Right ventricle myocardium superior (tissue), 1 donor: ENCODE measurements at places on chromosomes 12 and 14.

- no peak for DNase-seq
Observed at GRCh38 chr12:28032811-28033537, 60.4 kb upstream of the PTHLH start.

- DNase-seq, result no peak
Observed at GRCh38 chr14:92392711-92393110, 69.7 kb downstream of the SLC24A4 start.

GRCh38 chr12:3832738-3833137, 40.5 kb downstream of the PARP11 start:
- DNase-seq, result no peak

- DNase-seq, result no peak
Observed at GRCh38 chr14:92190768-92191167, 69.0 kb downstream of the CPSF2 start.

DNA sequence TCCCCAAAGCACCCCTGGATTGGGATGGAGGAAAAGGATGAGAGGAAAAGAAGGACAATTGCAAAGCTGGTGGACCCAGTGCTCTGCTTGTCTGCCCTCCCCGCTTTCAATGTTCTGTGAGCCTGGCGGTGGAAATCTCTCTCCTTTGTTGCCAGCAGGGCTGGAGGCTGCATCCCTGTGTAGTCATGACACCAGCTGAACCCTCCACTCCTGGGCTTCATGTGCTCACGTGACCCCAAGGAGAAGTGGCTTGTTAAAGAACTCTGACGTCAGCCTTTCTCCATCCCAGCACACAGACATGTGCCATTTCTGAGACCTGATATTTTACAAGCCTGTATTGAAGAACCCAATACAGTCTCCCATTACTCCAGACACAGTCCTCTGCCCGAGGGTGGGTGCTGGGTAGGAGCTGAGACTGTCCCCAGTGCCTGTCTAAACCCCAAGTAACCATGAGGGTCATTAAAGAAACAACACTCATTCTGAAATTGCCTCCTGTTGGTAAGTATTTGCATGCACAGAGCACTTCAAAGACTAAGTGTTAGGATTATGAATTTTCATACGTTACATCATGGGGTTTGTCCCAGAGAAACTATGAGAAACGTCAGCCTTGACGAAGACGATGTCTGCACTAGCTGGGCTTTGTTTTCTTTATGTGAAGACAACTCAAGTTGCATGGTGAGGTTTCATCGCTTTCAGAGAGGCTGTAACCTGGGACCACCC, 21.7 kb downstream of the GALNT16 start:
- DNase-seq, result peak; percentile 60

DNA sequence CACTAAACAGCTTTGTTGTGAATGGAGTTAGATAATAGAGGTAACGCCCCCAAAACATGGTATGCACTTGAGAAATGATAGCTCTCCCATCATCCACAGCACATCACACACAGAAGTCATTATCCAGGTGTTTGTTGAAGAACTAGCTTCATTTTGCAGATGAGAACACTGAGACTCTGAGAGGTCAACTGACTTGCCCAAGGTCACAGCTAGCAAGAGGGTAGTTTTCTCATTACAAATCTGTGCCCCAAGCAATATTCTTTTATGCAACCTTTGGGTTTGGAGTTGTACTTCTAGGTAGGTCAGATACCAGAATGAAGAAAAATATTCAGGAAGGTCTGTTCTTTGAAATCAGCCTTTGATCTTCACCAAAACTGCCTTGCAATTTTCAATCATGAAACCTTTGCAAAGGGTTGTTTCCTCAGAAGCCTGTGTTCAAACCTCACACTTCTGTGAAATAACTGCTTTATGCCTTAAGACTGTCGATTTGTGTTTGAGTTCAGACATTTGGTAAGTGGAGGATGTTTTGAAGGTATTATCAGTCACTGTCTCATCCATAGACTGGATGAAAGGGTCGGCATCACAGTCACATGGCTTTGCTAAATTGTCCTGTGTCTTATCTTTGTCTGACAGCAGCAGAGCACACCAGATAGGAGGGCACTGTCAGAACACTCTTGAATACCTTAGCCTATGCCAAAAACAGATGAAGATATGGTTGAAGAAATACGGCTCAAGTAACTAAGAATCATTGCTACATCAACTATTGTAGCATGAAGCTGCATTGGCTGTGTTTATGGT, 233.2 kb upstream of the BTG1 start:
- no peak for DNase-seq

DNA sequence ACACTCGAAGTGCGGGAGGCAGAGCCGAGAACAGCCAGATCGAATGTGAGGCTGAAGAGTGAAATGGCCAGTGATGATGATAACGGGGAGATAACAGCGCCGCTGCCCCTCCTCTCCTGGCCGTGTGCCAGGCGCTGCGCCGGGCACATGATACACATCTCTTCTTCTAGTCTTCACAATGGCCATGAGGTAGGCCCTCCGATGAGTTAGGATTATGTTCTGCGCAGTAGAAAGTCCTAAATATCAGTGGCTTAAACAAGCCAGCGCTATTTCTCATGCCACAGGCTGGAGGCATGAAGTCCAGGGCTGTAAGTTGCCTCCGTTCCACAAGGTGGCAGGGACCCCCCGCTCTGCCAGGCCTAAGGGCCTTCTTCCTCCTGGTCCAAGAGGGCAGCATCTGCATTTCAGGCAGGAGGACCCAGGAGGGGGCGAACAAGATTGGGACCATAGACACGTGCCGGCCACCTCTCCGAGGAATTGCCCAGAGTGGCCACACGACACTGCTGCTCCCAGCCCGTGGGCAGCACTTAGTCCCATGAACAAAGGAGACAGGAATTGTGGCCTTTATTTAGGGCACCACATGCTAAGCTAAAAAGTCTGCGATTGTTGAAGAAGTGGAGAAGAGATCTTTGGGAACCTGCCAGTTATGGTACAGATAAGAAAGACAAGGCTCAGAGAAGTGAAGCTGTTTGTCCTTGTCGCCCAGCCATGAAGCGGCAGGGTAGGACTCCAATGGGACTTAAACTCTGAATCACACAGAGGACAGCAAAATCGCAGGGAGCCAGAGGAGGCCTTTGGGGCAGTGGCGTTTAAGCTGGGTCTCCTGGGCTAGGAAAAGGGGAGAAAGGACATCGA, 10.9 kb upstream of the HVCN1 start:
- no peak for DNase-seq

- peak; percentile 66 for DNase-seq
Observed at GRCh38 chr12:57741844-57742738, 2.7 kb upstream of the TSPAN31 start.

DNA sequence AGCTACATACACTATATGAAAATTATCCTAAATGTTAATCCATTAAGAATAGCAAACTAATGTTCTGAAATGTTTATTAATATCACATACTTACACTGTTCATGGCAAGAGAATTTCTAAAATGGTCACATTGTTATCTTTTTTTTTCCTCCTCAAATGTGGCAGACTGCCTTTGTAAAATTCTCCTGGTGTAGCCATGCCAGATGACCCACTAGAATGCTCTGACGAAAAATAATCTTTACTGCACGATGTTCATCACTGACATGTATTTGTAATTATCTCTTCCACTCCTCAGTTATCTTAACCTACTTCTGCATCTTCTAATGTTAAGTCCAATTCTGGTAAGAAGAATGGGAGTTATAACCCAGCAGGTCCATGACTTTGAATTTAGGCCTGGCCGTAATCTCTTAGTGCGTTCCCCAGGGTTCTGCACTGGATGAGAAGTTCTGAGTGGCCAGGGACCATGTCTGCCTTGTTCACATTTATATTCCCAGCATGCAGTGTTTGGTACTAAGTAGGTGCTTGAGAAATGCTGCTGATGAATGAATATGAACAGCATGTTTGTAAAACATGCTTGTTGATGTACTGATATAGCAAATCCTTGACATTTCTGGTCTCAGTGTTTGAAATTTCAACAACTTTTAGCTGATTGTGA, 46.7 kb downstream of the NOPCHAP1 start:
- no peak for DNase-seq

DNA sequence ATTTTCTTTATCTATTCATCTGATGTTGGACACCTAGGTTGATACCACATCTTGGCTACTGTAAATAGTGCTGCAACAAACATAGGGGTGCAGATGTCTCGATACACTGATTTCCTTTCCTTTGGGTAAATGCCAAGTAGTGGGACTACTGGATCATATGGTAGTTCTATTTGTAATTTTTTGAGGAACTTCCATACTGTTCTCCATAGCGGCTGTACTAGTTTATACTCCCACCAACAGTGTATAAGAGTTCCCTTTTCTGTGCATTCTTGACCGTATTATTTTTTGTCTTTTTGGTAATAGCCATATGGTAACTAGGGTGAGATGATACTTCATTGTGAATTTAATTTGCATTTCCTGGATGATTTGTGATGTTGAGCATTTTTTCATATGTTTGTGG, 71.8 kb downstream of the LRP6 start:
- DNase-seq, result no peak

GRCh38 chr14:62103464-62103863, 341.2 kb downstream of the SNAPC1 start:
- no peak for DNase-seq

- DNase-seq, result no peak
Observed at GRCh38 chr12:67251012-67251411, 18.1 kb upstream of the CAND1 start.

- DNase-seq, result no peak
Observed at GRCh38 chr14:51386983-51387735, 147.1 kb downstream of the TMX1 start.

DNA sequence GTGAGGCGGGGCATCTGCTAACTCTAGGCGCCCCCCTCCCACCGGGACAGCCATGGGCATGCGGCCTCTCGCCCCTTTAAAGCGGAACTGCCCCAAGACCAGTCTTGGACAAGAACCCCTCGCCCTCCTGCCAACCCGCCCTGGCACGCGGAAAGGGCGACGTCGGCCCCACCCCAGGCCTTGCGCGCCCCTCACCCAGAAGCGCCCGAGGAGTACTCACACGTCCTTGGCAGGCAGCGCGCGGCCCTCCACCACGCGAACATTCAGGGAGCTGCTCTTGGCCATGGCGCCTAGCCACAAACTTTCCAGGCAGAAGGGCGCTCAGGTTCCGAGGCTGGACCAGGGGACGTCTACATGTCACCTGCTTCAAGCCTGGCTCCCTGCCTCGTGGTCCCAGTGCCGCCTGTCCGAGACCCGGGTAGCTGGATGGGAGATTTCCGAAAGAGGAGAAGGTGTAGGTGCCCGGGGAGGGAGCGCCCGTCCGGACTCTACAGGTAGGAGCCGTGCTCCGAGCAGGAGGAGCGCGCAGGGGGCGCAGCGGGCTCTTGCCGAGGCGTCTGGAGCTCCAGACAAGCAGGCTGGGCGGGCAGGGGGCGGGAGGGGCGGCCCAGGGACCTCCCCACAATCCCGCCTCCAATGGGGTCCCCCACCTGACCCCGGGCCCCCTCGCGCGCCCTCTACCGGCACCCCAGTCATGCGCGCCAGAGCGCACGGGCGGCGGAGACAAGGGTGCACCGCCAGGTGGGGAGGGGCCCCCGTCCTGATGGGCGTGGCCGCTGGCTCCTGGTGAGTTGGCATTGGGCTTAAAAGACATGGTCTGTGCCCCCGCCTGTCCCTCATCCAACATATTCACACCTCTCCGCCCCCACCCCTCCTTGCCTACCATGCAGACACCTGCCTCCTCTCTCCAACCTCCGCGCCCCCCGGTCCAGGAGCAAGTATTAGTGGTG, at the start of gene RASAL1:
TSS of gene RASAL1 (minus strand) at position 584 of the 950 bp plus-strand sequence. CDS start at position 285, 299 bp downstream.
- peak; percentile 35 for DNase-seq

- DNase-seq, result no peak
Observed at GRCh38 chr12:123069436-123070266, 81.2 kb downstream of the PITPNM2 start.
